ENCODE measurements at places on chromosomes 5 and 9.

- DNase-seq: no peak
Measured at GRCh38 chr5:72954389-72954788, 1.5 kb upstream of the FCHO2 start.

GRCh38 chr5:155783791-155784190 is 543.2 kb upstream of the SGCD start:
- DNase-seq: no peak

- no peak for DNase-seq
Measured at GRCh38 chr5:54577937-54578653, 60.5 kb downstream of the SNX18 start.

DNA sequence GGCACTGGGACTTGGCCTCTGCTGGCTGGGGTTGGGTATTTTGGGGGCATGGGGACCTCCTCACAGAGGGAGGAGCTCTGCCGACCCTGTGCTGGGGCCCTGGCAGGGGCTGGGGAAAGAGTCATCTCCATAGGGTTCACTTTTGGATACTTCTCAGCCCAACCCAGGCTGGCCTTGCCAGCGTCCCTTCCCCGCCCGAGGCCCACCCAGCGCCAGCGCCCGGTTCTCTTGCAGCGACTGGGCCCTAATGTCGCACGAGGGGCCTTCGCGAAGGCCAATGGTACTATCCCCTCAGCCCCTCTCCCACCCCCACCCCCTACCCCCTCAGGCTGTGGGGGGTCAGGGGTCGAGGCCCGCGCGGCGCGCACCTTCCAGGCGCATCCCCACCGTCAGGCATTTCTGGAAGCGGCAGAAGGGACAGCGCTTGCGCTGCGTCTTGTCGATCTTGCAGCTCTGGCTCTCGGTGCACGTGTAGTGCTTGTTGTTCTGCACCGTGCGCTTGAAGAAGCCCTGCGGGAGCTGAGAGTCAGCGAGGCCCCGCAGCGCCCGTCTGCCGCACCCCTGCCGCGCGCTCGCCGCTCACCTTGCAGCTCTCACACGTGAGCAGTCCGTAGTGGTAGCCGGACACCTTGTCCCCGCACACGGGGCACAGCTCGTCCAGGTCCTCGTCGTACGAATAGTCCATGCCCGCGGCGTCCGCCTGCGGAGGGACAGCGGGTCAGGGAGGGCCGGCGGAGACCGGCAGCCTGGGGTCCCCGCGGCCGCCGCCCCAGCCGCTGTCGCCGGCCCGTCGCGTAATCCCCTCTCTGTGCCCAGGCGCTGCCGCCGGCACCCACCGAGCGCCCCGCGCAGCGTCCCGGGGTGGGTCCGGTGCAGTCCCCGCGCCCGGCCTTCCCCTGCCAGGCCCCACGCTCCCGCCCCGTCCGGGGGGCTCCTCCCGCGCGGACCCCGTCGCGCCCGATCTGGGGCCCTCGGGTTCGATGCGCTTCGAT is 4.2 kb downstream of the NR5A1 start:
- DNase-seq: no peak

Measured in stimulated activated CD8-positive, alpha-beta memory T cell treated with anti-CD3 and anti-CD28 coated beads, Interleukin-7, amount 100 ng/mL, for 1 hour (primary cell).